ENCODE measurements at places on chromosomes 12 and 14.

- DNase-seq: no peak
Observed at GRCh38 chr12:14364583-14365271, 755 bp upstream of the ATF7IP start.

DNA sequence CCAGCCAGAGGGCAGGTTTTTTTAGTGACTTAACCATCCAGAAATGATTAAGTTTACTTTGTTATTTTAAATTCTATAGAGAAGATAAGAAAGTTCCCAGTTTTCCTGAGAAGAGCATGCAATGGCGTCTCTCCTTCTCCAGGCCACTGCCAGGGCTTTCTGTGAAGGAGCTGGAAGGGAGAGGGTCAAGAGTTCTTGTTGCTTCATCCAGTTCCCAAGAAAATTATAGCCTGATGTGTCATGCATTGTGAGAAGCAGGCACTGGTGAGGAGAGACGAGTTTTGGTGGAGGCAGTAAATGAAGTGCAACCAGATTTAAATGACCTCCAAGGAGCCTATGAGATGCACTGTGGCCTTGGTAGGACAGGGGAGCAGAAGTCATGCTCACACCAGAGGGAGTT is 14.2 kb downstream of the ELK3 start:
- DNase-seq: no peak

GRCh38 chr14:65356327-65356836 is 56.1 kb upstream of the FUT8 start:
- DNase-seq: no peak

DNA sequence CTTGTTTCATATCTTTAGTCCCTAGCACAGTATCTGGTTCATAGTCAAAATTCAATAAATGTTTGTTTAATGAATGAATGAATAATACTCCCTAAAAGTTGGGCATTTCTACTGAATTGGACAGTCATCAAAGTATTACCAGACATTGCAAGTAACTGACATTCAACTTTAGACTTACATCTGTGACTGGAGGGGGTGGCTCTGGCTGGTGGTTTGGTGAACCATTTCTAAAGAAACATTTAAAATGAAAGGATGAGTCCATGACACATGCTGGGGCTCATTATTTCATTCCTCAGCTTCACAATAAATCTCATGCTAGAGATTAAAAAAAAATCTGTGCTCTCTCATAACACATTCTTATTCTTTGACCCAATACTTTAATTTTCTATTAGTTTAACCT is 20.6 kb upstream of the CSRNP2 start:
- DNase-seq: no peak

DNA sequence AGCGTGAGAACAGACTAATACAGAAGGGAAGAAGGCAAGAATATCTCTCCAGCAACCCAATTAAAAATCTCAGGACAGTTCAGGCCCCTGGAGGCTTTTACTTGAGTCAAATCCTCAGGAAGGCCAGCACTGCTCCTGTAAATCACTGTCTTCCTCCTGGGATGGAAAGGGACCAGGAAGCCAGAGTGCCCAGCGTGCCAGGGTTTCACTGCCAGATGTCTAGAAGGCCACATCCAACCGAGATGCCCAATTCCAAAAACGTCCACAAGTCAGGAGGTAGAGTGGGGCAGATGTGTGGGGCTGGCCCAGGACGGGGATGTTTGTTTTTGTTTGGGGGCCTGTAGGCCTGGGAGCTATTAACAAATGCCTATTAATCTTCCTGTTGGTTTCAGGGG is 332.0 kb downstream of the MED13L start:
- no peak for DNase-seq

- no peak for DNase-seq
Observed at GRCh38 chr12:77720258-77720657, 110.4 kb upstream of the NAV3 start.

GRCh38 chr12:1918884-1919236 is 408 bp upstream of the CACNA2D4 start:
- no peak for DNase-seq

DNA sequence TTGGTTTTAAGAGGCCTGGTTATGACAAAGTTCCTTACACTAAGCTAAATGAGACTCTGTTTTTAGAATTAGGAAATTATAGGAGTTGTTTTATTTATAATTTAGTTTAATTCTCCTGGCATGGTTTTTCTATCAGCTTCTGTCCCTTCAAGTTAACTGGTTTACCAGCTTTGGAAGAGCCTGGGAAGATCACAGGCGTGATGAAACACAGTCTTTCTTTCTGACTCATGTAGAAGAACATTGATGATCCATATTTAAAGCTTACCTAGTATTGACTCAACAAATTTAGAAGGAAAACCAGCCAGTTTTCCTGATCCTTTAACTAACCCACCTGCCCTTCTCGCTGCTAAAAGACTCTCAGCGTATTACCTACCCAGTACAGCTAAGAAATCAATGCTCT is 155.2 kb downstream of the TGFB3 start:
- no peak for DNase-seq

GRCh38 chr14:69260190-69260860 is 367 bp downstream of the GALNT16 start:
- no peak for DNase-seq

- no peak for DNase-seq
Observed at GRCh38 chr12:50517421-50518048, 12.8 kb downstream of the DIP2B start.

- no peak for DNase-seq
Observed at GRCh38 chr12:34342048-34342447, 319.8 kb downstream of the ALG10 start.

GRCh38 chr12:108609537-108610335 is 11.9 kb upstream of the TMEM119 start:
- DNase-seq: no peak

DNA sequence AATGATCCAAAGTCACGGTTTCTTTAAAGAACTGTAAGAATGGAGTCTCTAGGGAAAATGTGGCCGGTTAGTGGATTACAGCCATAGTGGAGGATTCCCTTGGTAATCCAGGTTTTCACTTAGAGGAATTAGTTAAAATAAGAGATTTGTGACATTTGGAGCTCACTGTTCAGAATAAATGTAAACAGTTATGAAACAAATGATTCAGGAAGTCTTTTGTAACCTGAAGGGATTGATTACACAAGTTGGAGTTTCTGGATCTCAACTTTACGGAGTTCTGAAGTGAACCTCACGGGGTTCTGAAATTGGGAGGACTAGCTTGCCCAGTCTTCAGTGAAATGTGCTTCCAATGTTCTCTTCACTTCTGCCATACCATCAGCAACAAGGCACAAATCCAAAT is 234.4 kb upstream of the FKBP4 start:
- DNase-seq: no peak

- no peak for DNase-seq
Observed at GRCh38 chr12:114659084-114659483, 24.9 kb downstream of the TBX3 start.

GRCh38 chr12:19074700-19075099 is 54.8 kb upstream of the PLEKHA5 start:
- no peak for DNase-seq

- DNase-seq: no peak
Observed at GRCh38 chr12:65681226-65681625, 143.1 kb upstream of the HMGA2 start.

DNA sequence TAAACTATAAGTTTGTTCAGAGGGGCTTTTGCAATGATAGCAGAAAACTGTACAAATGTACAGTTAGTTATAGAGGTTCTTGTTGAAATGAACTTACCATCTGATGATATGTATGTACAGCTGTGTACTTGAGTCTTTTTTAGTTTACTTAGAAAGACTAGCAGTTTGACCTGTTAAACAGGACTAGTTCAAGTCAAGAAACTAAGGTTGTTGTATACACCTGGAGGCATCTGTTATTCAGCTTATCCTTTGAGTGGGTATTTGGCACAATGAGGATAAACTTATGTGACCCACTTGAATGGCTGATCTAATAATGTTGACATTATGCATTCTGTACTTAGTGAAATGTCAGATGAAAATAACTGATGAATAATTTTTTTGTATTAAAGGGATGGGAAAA is 13.4 kb downstream of the MTERF2 start:
- DNase-seq: no peak

DNA sequence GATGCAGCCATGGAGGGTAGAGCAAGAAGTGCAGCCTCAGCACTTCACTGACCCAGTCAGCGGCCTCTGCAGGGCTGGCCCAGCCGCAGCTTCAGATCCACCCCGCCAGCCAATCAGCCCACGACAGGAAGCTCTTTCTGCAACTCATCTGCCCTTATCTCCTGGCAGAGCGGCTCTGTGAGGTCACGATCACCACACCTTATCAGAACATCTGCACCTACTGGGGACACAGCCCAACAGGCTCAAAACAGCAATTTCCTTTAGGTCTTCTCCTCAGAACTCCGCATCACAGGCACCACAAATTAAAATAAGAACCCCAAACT is 287.3 kb downstream of the BCL11B start:
- no peak for DNase-seq

GRCh38 chr14:90615517-90616060 is 200.6 kb downstream of the TTC7B start:
- DNase-seq: no peak

DNA sequence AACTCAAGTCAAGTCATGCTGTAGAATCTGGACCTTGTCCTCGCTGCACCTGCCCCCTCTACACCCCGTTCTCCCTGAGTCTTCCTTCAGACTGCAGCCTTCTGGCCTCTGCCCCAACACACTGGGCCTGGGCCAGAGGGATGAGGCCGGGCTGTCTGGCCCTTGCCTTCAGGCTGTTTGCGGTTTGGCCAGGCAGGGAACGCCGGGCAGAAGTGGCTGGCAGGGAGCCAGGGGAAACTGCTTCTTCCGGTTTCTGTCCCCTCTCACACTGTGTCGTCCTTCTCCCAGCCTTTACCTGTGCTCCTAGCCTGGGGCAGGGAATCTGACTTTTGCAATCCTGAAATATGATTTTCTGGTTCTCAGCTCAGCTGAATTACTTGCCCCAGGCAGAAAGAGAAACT is 13.5 kb downstream of the DGLUCY start:
- DNase-seq: peak; percentile 64

DNA sequence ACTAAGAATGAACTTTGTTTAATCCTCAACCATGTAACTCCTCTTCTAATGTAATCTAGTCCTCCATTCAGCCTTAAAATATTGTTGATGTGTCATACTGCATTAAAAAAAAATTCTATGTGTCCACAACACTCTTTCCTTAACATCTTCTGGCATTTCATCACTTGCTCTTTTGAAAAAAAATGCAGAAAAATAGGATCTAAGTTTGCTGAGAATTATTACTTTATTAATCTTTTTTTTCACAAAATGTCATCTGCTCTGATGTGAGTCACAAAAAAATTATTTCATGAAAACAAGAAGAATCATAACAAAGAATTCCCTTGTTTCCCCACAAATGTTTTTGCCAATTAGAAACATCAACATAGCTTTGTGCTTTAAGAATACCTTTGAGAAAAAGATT is 410.1 kb upstream of the MGAT4C start:
- no peak for DNase-seq

DNA sequence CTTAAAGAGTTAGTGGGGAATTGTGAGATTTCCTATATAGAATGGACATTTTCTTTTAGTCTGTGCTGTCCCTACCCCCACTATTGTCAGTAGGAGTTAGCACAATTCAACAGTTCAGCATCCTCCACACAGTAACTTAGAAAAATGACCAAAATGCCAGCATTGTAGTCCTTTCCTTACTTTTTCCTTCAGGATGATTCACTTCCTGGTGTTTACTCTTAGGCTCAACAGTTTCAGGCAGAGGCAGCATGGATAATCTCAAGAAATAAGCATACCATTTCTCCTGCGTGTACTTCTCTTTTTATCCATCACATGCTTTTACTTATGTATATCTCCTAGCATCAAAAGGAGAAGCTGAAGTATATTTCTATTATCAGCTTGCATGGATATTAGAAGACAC is 683.4 kb downstream of the SLC16A7 start:
- no peak for DNase-seq

GRCh38 chr12:55637467-55637866 is 775 bp downstream of the OR10P1 start:
- no peak for DNase-seq

Measured in NCI-H2029 (cell line).